ENCODE measurements at places on chromosomes 7 and 10. TPM values are rescaled to one million over a fixed set of nuclear protein-coding genes. Genes with fewer than 3 reads are reported as not detected.

DNA sequence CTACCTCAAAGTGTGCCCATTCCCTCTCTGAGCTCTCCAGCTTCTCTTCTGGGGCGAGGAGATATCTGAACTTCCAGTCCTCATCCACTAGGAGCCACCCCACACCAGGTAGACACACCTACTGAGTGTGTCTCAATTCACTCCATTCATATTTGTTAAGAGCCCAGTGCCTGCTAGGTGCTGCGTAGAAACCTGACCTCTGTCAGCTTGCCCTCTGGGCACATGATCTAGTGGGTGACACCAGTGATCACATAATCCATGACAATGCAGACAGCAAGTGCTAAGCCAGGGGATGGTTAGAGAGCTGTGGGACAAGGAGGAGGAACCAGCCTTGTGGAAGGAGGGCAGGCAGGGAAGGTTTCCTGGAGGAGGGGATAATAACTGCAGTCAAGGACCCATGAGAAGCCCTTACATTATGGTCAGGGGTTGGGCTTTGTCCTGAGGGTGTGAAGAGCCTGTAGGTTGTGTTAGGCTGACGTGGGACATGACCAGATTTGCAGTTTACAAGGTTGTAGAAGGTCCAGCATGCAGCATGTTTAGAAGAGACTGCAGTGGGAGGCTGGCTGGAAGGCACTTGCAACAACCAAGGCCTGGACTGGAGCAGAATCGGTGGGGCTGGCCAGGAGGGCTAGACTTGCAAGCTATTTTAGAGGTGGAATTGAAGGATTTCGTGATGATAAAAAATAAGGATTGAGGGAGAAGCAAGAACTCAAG, 81.8 kb downstream of the COL13A1 start:
- DNase-seq = no peak

The MAT1A gene
- 4.4 TPM for polyA plus RNA-seq

DNA sequence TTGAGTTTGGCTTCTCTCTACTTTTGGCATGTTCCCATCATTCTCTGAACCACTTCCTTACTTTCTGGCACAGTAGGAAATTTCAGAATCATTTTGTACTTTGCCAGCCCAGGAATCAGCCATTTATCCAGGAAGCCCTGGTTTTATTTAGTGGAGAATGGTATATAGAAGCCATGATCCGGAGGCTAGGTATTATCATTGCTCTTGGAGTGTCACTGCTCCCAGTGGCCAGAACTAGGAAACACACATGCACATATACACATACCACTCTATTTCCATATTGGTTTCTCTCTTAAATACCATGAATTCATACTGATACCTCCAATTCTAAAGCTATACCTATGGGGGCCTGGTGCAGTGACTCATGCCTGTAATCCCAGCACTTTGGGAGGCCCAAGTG, 36.3 kb downstream of the SUFU start:
- DNase-seq = no peak

GRCh38 chr7:1558181-1558811, 2.3 kb upstream of the TMEM184A start:
- peak; percentile 66 for DNase-seq

- no peak for DNase-seq
These were observed 149.8 kb downstream of the KLF6 start for GRCh38 chr10:3635211-3635671.

The LIPM gene
- not detected for polyA plus RNA-seq

Data from H1 (cell line).